ENCODE measurements at places on chromosomes 7 and 10.

DNA sequence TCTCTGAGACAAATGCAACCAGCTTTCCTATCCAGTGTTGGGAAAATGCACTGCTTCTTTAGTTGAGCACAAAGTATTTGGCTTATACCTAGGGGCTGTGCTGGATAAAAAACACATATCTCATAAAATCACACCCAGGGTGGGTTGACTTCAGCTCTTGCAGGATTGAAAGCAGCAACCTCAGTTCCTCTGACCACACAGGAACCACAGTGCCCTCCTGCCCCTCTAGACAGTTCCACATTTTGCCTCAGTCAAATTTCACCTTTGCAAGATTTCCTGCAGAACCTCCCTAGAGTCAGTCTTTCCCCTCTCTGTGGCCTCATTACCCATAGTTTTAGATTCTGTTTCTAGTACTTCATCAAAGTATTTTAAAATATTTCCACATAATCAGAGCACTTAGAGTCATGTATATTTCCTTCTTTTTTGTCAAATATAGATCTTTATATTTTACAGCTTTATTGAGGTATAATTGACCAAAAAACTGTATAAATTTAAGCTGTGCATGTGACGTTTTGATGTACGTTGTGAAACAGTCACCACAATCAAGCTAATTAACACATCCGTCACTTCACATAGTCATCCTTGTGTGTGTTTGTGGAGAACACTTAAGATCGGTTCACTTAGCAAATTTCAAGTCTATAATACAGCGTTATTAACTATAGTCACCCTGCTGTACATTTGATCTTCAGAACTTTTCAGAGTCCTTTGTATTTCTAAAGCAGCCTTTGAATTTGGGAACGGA lies 37.0 kb upstream of the EGR2 start:
- DNase-seq: peak; percentile 49

GRCh38 chr10:27603104-27603503 lies 99.0 kb downstream of the RAB18 start:
- DNase-seq: no peak

- no peak for DNase-seq
These were observed 6.6 kb downstream of the VPS50 start for GRCh38 chr7:93238748-93239147.

DNA sequence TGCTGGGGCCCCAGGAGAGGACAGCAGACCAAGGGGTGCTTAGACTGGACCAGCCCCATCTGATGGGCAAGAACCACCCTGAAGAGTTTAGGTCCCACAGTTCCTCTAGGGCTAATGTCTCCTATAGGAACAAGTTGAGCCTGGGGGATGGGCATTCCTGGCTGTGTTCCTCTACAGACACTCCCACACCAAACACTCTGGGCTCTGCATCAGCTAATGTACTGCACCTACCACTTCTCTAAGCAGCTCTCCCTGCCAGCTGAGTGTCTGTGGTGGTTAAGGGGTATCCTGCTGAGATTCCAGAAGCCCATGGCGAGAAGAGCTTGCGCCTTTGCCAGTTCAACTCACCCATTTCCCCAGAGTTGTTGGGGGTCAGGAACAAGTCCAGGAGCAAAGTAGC lies 284.1 kb upstream of the CSTF2T start:
- no peak for DNase-seq

GRCh38 chr7:24808518-24808917 lies 51.3 kb upstream of the GSDME start:
- DNase-seq: no peak

DNA sequence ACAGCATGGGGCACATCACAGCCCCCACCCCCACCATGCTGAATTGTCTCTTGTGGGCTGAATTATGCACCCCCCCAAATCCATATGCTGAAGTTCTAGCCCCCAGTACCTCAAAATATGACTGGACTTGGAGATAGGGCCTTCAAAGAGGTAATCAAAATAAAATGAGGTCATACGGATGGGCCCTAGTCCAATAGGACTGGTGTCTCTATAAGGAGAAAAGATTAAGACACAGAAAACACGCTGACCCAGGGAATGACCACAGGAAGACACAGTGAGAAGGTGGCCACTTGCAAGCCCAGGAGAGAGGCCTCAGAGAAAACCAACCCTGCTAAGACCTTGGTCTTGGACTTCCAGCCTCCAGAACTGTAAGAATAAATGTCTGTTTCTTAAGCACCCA lies 106.4 kb upstream of the ARID5B start:
- no peak for DNase-seq

DNA sequence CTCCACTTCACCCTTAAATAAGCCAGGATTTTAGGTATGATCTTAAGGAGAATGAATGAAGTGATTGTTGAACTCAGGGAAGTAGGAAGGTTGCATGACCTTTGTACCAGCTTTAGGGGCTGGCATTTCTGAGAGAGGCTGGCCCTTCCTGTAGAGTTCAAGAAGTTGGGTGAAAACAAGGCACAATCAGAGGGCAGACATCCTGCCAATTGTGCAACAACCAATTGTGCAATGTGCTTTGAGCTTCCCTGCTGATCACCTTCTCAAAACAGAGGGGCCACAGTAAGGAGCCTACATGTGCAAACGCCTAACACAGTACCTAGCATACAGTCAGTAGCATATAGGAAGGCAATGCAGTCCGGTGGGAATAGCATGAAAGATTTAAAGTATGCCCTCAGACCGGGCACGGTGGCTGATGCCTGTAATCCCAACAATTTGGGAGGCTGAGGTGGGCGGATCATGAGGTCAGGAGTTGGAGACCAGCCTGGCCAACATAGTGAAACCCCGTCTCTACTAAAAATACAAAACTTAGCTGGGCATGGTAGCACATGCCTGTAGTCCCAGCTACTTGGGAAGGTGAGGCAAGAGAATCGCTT lies 5.4 kb downstream of the CPVL start:
- DNase-seq: no peak

DNA sequence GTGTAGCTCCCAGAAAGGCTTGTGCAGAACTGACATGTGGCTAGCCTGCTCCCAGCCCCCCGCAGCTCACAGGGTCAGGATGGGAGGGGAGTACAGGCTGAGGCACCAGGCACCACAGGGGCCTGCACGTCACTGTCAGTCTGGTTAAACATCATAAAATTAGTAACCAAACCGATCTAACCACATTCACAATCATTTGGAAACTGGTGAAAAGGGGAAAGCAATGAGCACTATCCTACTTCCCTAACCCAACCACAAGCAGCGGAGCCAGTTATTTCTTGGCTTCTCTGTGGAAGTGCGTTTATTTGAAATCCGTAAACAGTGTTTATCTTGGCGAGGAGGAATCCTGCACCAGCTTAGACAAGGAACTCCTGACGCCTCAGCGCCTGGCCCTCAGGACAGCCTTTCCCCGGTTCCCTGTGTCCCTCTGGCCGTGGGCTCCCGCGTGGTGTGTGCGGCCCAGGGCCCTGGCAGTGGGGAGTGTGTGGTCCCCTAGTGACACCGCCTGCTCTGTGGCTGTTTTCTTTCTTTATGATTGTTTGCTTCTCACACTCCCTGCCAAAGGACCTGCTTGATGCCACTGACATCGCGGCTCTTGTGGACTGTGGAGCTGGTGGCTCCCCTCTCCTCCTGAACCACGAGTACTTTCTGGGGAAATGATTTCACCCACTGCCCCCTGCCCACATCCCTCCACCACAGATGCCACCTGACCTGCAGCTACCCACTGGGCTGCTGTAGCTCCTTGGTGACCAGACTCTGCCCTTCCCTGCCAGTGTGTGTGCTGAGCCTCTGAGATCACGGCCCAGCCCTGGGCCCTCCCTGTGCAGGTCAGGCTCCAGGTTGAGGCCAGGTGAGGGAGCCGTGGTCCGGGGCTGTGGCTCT lies 38.0 kb downstream of the INPP5A start:
- DNase-seq: peak; percentile 51

- no peak for DNase-seq
These were observed 566.3 kb downstream of the TCERG1L start for GRCh38 chr10:130745251-130745650.

DNA sequence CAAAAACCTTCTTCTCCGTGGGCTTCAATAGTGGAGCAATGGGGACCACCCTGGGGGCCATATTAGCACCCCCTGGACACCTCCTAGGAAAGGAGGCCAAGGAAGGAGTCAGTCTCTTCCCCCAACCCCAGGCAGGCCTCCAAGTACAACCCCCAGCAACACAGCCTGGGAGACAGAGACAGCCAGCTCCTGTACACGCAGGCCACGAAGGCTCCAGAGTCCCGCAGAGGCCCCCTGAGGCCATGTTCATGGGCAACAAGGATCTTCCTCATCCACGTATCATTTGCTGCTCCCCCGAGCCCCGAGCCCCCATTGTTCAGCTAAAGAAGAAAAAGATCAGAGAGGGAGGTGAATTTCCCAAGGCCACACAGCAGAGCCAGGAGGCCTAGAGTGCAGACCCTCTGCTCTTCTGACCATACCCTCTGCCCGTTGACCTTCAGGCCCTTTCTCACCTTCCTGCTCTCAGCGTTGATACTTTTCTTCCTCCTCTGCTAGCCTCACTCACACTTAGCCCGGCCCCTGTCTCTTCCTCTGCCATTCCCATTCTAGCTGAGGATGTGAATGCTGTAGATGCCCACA lies 35.9 kb upstream of the MYL10 start:
- no peak for DNase-seq

DNA sequence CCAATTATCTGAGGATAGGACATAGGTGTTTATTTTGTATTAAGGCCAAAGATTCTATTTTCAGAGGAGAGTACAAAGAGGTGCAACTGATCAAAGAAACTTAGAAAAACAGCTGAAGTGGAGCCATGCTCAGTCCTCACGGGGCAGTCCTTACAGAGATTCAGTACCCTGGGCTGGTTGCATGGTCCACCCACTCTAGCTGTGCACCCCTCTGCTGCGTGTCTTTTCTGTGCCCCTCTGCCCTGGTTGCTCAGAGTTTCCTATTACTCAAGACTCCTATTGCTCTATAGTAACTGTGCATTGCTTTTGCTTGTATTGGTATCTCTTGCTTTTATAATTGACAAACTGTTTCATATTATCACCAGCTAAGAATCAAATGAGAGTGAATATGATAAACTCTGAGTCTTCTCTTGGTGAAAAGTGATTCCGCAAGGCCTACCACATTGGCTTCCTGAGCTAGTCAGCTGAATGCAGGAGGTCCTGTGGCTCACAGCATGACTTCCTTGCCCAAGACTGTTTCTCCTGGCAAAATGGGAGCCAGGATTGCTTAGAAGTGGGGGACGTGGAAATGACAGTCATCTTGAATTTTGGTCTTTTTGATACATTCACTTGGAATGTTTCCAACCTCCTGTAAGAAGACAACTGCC lies 137.0 kb downstream of the GLCCI1 start:
- no peak for DNase-seq

GRCh38 chr10:116777006-116777405 lies 34.6 kb upstream of the HSPA12A start:
- no peak for DNase-seq

DNA sequence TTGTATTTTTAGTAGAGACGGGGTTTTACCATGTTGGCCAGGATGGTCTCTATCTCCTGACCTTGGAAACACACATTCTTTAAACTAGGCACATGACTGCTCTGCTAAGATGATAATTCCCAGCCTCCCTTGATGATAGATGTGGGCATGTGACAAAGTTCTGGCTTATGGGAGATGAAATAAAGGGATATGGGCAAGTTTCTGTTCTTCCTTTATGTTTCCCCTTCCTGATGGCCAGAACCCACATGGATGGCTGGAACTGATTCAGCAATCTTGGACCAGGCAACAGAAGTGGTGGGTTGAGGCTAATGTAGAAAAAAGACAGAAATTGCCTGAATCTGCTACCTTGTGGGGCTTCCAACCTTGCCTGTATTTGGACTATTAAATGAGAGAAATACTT lies 60.7 kb upstream of the NRP1 start:
- DNase-seq: no peak

DNA sequence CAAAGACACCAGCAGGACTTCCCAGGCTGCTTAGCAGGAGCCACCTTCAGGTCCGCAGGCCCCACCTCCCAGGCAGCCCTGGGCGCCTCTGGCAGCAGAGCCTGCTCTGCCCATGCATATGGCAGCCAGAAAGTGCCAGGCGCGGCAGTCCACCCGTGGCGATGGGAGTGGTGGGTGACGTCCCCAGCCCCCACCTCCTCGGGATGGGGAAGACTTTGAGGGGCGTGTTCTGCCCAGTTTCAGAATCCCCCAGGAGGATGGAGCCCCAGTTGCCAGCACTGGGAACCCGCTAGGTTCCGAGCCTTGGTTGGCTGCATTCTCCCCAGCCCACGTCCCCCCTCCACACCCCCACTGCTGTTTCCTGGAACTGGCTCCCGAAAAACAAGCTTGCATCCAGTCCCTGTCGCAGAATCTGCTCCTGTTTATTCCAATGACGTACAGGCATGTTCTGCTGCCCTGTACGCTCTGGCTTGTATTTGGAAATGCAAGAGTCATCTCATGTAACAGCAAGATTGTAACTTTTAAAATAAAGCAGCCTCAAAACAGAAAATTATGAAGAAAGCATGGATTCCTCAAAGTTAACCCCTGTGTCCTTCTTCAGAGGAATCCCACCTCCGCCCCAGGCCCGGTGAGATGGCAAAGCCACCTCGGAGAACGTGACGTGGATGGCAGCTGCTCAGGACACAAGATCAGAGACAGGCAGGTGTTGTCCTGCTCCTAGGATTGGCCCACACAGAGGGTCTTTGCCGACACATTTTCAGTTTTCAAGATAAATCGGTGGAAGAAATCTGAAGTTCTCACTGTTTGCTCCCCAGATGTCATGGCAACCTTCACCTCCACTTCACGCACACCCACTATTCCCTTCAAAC lies 87.8 kb upstream of the PPP2R2D start:
- no peak for DNase-seq

GRCh38 chr10:8835453-8836167 lies 781.1 kb downstream of the GATA3 start:
- DNase-seq: no peak

- no peak for DNase-seq
These were observed 787 bp upstream of the PLEKHA1 start for GRCh38 chr10:122373721-122374120.

DNA sequence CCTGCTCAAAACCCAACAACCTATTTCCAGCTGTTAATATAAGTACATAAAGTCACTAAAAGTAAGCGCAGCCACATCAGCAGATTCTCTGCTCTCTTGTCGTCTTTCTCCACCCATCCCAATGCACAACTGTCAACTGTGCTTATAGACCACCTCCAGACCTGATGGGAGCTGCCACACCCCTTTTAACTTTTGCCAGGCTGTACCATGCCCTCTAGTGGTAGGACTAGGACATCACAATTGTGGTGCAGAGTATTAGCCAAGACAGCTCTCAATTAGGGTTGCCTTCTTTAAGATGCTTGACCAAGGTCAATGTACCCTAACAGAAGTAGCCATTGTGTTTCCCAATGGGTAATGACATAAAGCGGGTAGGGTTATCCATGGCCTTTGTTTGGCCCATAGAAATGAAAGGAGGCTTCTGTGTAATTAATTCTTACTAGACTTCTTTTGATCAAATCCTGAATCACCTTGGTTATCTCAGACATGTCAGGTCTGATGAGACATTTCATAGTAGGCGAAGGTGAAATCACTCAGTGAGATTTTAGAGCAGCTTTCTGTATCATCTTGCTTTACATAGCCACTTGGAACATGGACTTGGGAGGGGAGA lies 68.1 kb downstream of the SCRN1 start:
- peak; percentile 2 for DNase-seq

GRCh38 chr10:115945701-115946445 lies 327.1 kb downstream of the GFRA1 start:
- DNase-seq: no peak

GRCh38 chr10:11760861-11761260 lies 18.7 kb downstream of the ECHDC3 start:
- no peak for DNase-seq

GRCh38 chr10:110655320-110655719 lies 11.2 kb downstream of the RBM20 start:
- DNase-seq: no peak

GRCh38 chr7:108290459-108291151 lies 160.4 kb upstream of the LAMB4 start:
- no peak for DNase-seq

Measured in stimulated activated CD8-positive, alpha-beta memory T cell treated with anti-CD3 and anti-CD28 coated beads, Interleukin-2, amount 100 ng/mL, for 48 hours (primary cell).